ENCODE measurements at places on chromosomes 7 and 10. TPM values are rescaled to one million over a fixed set of nuclear protein-coding genes. Genes with fewer than 3 reads are reported as not detected.

- H3K36me3 ChIP-seq = peaks cover 7% of the 10 kb centered on the region
- H3K4me1 ChIP-seq = peaks cover 6% of the 10 kb centered on the region
- H3K27ac ChIP-seq = no peak overlapping the region
- H3K27me3 ChIP-seq = peaks cover 3% of the 10 kb centered on the region
- no peak for DNase-seq
Measured at GRCh38 chr10:84135836-84136235, 3.5 kb upstream of the GHITM start.

DNA sequence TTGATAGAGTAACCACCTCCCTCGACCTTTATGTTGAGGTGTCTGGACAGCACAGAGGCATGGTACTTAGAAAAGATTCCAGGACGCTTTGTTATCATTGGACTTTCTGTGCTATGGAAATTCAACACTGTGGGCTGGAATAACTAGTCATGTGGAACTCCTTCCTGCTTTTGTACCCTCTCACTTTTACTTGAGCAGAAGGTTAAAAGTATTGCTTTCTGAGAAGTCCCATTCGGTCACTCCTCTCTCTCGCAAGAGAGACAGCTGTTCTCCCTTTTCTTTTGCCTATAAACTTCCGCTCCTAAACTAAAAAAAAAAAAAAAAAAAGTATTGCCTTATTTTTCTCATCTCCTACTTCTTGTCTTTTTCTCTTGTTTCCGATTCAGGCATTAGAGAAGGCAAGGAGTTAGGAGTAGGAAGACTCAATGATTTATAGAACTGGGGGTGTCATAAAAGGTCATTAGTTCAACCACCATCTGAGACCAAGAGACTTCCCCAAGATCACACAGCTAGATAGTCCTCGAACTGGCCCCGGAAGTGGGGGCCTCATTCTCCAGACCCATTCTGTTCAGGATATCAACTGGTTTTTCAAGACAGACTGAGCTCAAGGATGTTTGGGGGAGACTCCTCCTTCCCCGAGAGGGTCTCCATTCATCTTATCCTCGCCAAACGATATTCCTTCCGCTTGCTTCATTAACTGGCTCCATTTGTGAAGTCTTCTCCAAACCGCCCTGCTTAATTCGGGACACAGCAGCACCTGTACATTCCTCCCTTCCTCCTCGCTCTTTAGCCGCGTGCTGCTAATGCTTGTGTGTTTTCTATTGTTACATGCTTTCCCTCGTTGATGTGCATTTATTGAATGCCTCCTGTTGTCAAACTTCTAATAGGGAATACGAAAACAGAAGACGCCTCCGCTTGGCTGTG is 995 bp upstream of the INPP5F start:
- no peaks in the 10 kb centered on the region for H3K27me3 ChIP-seq
- peak overlapping the region; percentile 74 for H3K4me3 ChIP-seq
- peaks cover 37% of the 10 kb centered on the region for H3K4me1 ChIP-seq
- peak overlapping the region; percentile 96 for H3K27ac ChIP-seq
- no peaks in the 10 kb centered on the region for H3K36me3 ChIP-seq
- DNase-seq = no peak

- H3K4me1 ChIP-seq = no peaks in the 10 kb centered on the region
- H3K27me3 ChIP-seq = peaks cover 5% of the 10 kb centered on the region
- DNase-seq = no peak
- H3K4me3 ChIP-seq = no peak overlapping the region
Measured at GRCh38 chr10:120508393-120508792, 51.4 kb downstream of the PLPP4 start.

- H3K36me3 ChIP-seq = no peaks in the 10 kb centered on the region
- DNase-seq = no peak
- H3K27me3 ChIP-seq = no peaks in the 10 kb centered on the region
- no peak overlapping the region for H3K4me3 ChIP-seq
Measured at GRCh38 chr7:16651396-16652239, 5.6 kb downstream of the BZW2 start.

- H3K27me3 ChIP-seq = peaks cover 17% of the 10 kb centered on the region
- no peaks in the 10 kb centered on the region for H3K36me3 ChIP-seq
- H3K27ac ChIP-seq = no peak overlapping the region
- H3K4me1 ChIP-seq = no peaks in the 10 kb centered on the region
- no peak for DNase-seq
Measured at GRCh38 chr7:101058355-101058754, 26.9 kb upstream of the TRIM56 start.

DNA sequence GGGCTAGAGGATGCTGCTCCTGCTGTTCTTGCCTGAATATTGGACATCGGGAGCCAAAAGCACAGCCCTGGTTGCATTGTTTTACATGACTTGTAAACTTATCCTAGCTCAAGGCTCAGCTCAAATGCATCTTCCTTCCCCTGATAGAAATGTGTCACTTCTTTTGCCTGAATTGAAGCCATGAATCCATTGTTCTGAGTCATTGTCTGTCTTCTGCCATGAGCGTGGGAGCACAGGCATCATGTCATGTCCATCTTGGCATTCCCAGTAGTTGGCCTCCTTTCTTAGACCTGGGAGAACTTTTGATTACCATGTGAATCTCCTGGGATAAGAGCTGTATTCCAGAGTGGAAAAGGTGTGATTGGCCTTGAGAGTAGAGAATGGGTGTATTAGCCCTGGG is 54.1 kb upstream of the OPN4 start:
- no peak overlapping the region for H3K27ac ChIP-seq
- no peaks in the 10 kb centered on the region for H3K4me1 ChIP-seq
- H3K36me3 ChIP-seq = no peaks in the 10 kb centered on the region
- no peaks in the 10 kb centered on the region for H3K27me3 ChIP-seq
- DNase-seq = no peak

GRCh38 chr10:65911151-65911835 is 1014.5 kb upstream of the LRRTM3 start:
- no peaks in the 10 kb centered on the region for H3K4me1 ChIP-seq
- H3K36me3 ChIP-seq = no peaks in the 10 kb centered on the region
- no peak overlapping the region for H3K4me3 ChIP-seq
- DNase-seq = no peak
- no peaks in the 10 kb centered on the region for H3K27me3 ChIP-seq
- H3K27ac ChIP-seq = no peak overlapping the region

DNA sequence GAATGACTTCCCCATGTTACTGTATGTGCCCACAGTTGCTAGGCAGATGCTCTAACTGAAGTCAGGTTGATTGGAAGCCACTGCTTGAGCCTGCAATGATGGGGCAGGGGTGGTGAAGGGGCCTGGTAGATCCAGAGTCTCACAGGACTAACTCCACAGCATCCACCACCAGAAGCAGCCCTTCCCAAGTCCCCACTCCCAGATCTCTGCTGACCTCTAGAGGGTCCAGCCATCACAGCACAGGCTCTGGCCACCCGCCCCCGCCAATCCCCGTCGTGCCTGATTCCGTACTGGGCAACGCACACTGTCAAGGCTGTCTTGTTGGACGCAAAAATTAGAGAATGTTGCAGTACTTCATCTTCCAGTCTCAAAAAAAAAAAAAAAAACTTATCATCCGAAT is 136.8 kb upstream of the PDE1C start:
- H3K27ac ChIP-seq = no peak overlapping the region
- peaks cover 13% of the 10 kb centered on the region for H3K27me3 ChIP-seq
- DNase-seq = no peak
- H3K36me3 ChIP-seq = no peaks in the 10 kb centered on the region
- no peaks in the 10 kb centered on the region for H3K4me1 ChIP-seq
- no peak overlapping the region for H3K4me3 ChIP-seq

DNA sequence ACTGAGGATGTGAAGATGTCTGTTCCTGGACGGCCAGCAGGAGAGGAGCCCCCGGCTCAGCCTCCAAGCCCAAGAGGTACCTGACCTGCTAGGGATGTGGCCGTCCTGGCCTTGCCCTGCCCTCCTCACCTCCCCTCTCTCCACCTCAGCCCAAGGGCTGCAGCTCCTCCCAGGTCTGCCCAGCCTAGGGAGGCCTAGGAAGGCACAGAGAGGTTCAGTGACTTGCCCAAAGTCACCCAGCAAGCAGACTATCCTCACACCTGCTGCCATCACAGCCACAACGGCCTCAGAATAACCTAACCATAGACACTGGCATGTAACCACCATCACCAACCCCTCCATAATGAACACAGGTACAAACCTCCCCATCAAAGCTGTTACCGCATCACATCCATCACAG is 38.7 kb upstream of the LRRC18 start:
- no peaks in the 10 kb centered on the region for H3K4me1 ChIP-seq
- no peak overlapping the region for H3K27ac ChIP-seq
- DNase-seq = no peak
- no peaks in the 10 kb centered on the region for H3K36me3 ChIP-seq
- no peak overlapping the region for H3K4me3 ChIP-seq

GRCh38 chr10:103745341-103746247 is 109.8 kb downstream of the SH3PXD2A start:
- no peak for DNase-seq
- H3K4me3 ChIP-seq = no peak overlapping the region
- no peaks in the 10 kb centered on the region for H3K4me1 ChIP-seq
- H3K27ac ChIP-seq = no peak overlapping the region
- H3K36me3 ChIP-seq = no peaks in the 10 kb centered on the region
- no peaks in the 10 kb centered on the region for H3K27me3 ChIP-seq

The PAPSS2 gene
- total RNA-seq = 17.1 TPM

The NXPH1 gene
- not detected for total RNA-seq

The PAXIP1 gene
- 27.3 TPM for total RNA-seq

The IL15RA gene
- total RNA-seq = 11.0 TPM

Data from Panc1 (cell line).